ENCODE measurements at places on chromosomes 1 and 21.

DNA sequence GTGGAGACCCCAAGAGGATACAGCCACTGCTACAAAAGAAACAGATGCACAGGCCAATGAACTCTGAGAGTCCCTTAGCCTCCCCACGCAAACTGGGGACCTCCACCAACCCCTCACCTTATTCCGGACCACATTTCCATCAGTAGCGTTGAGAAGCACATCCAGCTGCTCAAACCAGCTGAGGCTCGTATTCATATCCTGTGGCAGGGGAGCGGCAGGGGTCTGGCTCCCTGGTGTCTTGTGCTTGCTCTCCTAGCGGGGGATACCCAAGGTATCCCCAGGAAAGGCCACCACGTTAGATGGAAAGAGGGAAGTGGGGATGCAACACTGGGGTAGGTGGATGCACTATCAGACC lies 481 bp downstream of the CCDC163 start:
- DNase-seq, result no peak

DNA sequence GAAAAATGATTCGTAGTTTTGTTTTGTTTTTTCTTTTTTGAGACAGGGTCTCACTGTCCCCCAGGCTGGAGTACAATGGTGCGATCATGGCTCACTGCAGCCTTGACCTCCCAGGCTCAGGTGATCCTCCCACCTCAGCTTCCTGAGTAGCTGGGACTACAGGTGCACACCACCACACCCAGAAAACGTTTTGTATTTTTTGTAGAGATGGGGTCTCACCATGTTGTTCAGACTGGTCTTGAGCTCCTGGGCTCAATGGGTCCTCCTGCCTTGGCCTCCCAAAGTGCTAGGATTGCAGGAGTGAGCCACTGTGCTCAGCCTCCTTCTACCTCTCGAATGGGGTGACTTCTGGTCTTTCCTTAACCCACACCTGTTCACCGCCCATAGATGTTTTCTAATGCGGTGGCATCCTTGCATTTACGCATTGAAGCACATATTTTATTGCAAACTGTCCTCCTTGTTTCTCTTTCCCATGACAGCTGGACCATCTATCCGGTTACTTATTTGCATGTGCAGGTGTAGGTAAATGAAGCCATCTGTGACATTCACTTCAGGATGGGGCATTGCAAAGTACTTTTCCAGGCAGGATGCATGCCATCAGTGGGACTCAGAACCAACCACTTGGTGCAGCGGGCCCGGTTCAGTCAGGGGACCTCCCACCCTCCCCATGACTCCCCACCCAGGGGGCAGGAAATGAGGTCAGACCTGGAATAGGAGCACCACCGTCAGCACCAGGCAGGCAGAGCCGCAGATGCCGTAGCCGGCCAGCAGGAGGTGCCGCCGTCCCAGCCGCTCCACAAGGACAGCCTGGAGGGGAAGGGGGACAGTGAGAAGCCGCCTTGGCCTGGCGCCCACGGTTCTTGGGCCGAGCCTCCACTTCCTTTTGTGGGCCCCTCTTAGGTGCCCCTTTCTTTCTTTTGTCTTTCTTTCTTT lies 16.5 kb downstream of the SLC2A7 start:
- peak; percentile 39 for DNase-seq

GRCh38 chr1:79928901-79929300 lies 922.4 kb upstream of the ADGRL4 start:
- DNase-seq, result no peak

DNA sequence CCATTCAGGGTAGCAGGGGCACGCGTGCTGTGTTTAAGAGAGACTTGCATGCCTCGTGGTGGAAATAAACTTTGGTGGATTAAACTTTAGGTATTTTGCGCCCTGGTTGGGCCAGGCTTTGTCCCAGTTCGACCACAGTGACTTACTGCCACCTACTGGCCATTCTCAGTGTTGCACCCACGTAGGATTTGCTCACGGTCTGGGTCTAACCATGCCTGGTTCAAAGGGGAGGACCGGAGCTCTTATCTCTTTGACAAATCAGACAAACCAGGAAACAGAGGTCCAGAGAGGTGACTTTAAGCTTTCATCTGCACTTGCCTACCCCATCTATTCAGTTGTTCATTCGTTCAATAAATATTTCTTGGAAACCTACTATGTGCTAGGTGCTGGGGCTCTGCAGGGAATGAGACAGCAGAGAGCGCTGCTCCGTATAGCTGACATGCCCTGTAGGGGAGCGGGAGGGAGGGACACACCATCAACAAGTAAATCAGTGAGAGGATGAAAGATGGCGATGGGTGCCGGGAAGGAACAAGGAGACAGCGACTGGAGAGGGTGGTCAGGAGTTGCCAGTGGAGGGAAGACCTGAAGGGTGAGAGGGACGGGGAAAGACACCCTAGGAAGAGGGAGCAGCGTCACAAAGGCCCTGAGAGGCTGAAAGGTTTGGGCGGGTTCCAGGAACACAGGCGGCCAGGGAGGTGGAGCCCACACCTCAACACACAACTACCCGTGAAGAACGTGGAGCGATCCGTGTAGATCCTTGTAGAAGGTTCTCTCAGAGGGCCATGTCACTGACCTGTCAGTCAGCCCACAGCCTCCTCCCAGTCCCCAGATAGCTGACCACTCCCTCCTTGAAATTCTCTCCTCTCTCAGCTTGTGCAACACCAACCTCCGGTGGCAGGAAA lies 27.2 kb upstream of the TINAGL1 start:
- DNase-seq, result peak; percentile 91

DNA sequence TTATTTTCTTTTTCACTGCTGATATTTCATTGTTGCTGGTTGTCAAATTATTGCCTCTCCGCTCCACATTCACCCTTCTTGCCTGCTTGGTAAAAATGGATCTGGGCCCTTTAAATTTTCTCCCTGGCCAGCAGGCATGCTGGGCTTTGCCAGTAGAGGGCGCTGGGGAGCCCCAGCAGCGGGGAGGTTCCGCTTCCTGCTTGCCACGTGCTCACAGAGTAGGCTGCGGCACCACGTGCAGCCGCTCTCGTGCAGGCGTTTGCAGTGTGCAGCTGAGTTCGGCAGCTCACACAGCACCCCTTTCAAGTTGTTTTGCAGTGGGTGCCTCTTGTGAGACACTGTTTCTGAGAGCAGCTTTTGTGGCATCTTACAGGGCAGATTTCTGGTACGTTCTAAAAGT lies at the start of gene ACTL8:
Gene ACTL8 (plus strand): TSS at position 214 of the 400 bp plus-strand sequence. CDS start 67,676 bp downstream, outside the sequence.
- DNase-seq, result no peak

- DNase-seq, result no peak
Observed at GRCh38 chr1:32404946-32405345, 10.7 kb upstream of the BSDC1 start.

- peak; percentile 44 for DNase-seq
Observed at GRCh38 chr1:231053493-231054162, 13.6 kb upstream of the FAM89A start.

DNA sequence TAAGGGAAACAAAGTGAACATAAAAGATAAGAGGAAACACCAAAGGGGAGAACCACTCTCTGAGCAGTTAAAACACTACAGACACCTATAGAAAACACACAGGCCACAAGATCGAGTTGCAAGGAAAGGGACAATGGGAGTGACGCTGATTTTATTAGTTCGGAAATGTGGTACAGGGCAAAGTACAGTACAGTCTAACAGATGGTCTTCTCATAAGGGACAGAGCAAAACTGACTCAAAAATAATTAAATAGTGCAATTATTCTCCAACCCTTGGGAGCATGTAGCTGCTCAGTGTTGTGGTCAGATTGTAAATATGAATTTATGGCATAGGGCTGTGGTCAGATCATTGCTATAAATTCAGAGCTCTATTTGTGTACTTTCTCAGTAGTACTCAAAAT lies 352.0 kb downstream of the USH2A start:
- no peak for DNase-seq

GRCh38 chr1:204455063-204455830 lies 39.4 kb downstream of the PIK3C2B start:
- DNase-seq, result no peak

DNA sequence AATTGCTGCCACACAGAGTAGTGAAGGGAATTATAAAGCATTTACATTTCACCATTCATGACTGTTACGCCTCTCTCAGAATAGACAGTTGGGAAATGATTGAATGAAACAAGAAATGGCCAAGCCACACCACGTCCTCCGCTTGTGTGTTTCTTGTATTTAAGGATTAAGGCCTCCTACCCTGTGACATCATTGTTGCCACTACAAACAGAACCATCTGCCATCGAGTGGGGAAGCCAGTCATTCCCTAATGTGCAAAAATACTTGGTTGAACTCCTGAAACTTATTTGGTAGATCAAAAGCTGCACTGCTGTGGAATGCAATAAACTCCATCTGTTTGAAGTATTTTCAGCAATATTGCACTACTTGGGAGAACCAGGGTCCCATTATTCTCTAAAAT lies 99.0 kb upstream of the C1orf105 start:
- peak; percentile 77 for DNase-seq

GRCh38 chr1:90732136-90732535 lies 15.0 kb upstream of the BARHL2 start:
- DNase-seq, result no peak

GRCh38 chr1:29707796-29708195 lies 471.5 kb downstream of the PTPRU start:
- DNase-seq, result no peak

GRCh38 chr1:68269637-68270430 lies 37.5 kb upstream of the WLS start:
- DNase-seq, result no peak

GRCh38 chr1:244301595-244302130 lies 150.0 kb downstream of the ADSS2 start:
- no peak for DNase-seq

- no peak for DNase-seq
Observed at GRCh38 chr1:213744780-213745179, 243.0 kb upstream of the PROX1 start.

- DNase-seq, result no peak
Observed at GRCh38 chr1:176669782-176670181, 206.8 kb downstream of the PAPPA2 start.

- DNase-seq, result no peak
Observed at GRCh38 chr1:99643021-99643779, 2.7 kb upstream of the PALMD start.

GRCh38 chr1:99370476-99370875 lies 106.2 kb downstream of the PLPPR4 start:
- no peak for DNase-seq

DNA sequence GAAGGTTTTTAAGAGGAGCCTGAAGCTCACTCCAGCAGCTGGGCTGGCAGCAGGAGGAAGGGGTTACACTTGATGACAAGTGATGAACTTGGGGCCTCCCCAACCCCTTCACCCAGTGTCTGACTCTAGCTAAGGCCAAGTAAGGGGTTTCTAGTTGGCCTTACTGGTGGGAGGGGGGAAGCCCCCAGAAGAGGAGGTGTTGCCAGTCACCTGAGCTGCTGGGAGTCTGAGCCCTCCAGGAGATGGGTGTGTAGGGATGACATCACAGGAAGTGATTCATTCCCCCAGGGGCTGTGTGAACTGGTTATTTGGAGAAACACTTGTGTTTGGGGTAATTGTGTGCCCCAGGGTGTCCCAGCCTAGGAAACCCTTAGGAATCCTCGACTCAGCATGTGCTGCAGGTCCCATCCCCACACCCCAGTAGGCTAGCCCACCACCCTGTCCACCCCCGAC lies 3.1 kb downstream of the PADI1 start:
- no peak for DNase-seq

- no peak for DNase-seq
Observed at GRCh38 chr1:243270097-243270864, 14.4 kb downstream of the SDCCAG8 start.

GRCh38 chr1:209062863-209063262 lies 520.7 kb upstream of the CAMK1G start:
- DNase-seq, result no peak

- no peak for DNase-seq
Observed at GRCh38 chr1:158652721-158653334, 33.7 kb downstream of the SPTA1 start.

GRCh38 chr1:206784471-206784903 lies 12.2 kb upstream of the IL10 start:
- DNase-seq, result no peak

GRCh38 chr1:117026361-117026760 lies 24.8 kb downstream of the CD101 start:
- no peak for DNase-seq

DNA sequence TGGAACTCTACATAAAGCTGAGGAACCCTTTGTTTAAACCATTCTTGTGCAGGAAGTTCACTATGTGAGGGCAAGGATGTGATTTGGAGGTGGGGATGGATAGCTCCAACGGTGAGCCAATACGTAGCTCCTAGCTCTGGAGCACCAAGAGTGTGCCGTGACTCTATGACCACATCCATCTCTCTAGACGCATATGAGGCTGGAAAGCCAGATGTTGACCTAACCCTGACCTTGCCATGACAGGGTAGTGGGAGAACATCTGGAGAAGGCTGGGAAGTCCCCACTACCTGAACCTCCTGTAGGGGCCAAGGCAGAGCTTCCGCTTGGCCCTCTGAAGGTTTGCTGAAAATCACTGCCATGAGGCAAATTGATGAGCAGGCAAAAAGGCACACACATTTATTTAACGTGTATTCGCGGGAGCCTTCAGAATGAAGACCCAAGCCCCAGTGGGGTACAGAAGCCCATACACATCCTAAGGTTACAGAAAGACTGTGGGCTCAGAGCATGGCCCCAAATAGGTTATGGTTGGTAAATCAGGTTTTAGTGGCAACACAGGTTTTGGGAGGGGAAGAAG lies 43.4 kb downstream of the EIF2D start:
- DNase-seq, result no peak

DNA sequence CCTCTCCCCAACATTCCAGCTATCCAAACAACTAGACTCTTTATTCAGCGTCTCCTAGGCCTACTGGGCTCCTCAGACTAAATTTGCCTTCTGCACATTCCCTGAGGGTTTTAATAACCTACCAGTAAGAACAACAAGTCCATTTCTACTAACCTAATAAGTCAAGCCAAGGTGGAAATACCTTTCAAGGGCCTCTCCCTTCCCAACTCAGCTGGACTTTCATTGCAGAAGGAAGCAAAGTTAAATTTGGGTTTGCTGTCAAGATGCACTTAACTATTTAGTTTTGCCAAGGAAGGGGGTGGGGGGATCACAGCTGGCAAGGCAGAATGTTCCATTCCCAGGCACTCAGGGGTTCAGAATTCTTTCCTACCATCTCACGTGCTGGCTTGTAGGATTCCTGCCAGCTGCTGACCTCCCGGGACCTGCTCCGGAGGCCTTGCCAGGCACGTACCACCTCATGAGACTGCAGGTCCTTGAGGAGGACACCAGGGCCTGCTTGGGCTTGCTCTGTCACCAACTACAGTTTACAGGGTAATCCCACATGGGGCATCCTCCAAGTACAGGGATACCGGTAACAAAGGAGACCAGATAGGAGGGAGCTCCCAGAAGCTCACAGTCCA lies 29.8 kb downstream of the SLC30A1 start:
- peak; percentile 52 for DNase-seq

DNA sequence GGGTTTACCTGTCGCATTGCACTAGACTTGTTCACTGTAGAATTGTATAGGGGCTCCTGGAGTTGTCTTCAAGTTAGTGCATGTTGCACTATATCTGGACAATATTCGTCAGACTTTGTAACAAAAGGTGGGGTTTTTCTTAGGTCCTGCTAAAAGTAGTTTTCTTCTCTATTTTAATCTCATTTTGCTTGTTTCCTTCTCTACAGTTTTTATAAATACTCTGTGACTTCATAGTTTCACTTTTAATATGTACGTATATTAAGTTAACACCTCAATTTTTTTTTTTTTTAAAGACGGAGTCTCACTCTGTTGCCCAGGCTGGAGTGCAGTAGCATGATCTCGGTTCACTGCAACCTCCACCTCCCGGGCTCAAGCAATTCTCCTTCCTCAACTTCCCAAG lies 26.5 kb upstream of the MRPS6 start:
- DNase-seq, result no peak

GRCh38 chr1:156523801-156524480 lies 23.4 kb upstream of the MEF2D start:
- no peak for DNase-seq
